ENCODE measurements at places on chromosomes 7 and 10.
A peak's percentile ranks its signal among the peaks of the same experiment; 100 is the strongest.

DNA sequence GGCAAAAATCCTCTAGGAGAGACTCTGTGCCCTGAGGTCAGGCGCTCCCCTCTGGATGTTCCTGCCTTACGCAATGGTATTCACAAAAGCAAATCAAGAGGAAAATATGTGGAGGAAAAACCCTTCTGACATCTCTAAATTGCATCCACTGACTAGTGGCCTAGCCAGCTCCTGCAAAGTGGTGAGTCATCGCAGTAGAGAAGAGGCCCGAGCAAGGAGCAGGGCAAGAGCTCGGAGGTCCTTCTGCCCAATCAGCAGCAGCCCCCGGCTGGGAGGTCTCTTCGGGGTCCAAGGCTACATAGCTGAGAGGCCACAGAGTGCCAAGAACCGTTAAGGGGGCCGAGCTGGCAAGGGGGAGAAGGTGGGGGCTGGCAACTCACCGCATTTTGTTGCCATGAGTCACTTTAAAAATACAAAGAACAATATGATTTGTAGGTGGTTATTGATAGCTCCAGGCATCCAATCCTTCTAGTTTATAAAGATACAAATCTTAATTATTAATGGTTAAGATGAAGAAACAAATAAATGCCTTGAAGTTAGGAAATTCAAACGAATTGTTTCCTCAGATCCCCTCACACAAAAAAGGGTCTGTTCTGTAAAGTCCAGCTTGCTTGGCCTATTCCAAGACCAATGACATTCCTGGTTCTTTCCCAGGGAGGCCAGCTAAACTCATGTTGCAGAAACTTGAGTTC lies 161.6 kb downstream of the PKD1L1 start:
- no peak for DNase-seq

DNA sequence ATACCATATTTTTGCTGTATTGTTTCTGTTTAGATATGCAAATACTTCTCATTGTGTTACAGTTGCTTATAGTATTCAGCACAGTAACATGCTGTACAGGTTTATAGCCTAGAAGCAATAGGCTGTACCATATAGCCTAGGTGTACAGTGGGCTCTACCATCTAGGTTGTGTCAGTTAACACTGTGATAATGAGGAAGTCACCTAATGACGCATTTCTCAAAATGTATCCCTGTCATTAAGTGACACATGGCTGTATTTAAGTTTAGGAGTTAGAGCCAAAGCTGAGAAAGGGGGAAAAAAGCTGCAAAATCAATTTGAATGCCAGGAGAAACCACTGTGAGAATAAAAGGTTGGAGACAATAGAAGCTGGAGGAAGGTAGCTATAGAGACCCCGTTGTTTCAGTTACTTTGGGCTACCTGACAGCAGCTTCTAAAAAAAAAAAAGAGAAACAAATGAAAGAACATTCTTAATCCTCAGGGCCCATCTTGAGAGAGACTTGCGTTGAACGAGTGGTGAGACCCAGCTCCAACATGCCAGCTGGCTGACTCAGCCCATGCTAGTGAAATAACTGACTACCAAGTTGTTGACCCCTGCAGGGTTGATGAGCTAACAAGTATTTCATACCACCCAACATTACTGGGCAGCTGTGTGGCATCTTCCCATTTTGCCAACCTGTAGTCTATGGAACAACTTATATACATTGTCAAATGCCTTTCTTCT lies 8.7 kb downstream of the STARD3NL start:
- DNase-seq = no peak

- no peak for DNase-seq
Observed at GRCh38 chr7:22394739-22395138, 37.8 kb upstream of the RAPGEF5 start.

DNA sequence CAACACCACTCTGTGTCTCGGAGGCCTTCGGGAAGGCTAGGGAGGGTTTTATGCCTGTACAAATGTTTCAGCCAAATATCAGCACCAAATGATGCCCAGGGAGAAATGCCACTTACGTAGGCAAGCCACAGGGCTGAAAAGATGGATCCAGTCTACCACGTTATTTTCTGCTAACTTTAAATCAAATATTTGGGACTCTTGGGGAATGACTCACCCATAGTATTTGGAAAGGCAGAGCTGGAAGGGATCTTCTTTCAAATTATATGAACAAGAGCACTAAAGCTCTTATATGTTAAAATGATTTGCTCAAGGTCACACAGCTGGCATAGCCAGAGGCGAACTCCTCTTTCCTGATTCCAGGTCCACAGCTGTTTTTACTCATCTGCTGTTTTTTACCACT lies 591.4 kb downstream of the SORCS1 start:
- DNase-seq = no peak

- DNase-seq = no peak
Observed at GRCh38 chr7:44473295-44473694, 17.2 kb downstream of the NUDCD3 start.

DNA sequence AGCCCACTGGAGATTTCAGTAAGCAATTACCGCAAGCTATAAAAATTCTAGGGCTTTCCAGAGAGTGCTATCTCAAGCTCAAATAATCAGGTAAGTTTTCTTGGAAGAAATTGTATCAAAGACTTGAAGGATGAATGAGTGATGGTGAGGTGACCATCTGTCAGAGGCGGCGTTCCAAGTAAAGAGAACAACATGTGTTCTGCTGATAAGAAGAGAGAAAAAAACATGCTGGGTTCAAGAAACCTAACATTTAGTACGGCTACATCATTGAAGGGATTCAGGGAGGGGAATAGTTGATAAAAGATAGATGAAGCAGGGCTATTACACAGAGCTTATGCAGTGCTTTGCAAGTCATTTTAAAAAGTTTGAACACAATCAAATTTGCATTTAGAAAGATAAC lies 100.7 kb downstream of the GNAI1 start:
- no peak for DNase-seq

GRCh38 chr7:149690688-149691446 lies 82.5 kb downstream of the ZNF467 start:
- DNase-seq = peak; percentile 74

GRCh38 chr10:118981946-118982345 lies 47.6 kb upstream of the NANOS1 start:
- DNase-seq = no peak

GRCh38 chr7:51067258-51067657 lies 249.4 kb downstream of the COBL start:
- DNase-seq = no peak

- DNase-seq = no peak
Observed at GRCh38 chr7:112654322-112655216, 135.6 kb downstream of the TMEM168 start.

DNA sequence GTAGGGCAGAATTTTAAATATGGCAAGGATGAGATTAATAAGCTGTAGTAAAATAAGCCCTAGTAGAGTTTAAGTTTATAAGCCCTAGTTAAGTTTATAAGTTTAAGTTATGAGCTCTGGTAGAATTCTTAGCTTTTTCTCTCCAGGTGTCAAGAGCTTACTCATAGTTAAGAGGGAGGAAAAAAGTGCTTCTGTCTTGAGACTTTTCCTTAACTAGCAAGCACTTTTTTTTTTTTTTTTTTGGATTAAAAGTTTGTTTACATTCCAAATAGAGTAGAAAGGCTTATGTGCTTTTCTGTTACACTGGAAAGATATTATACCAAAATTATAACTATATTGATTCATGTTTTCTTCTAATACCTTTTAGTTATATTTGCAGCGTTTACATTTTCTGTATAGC lies 25.5 kb upstream of the MPP7 start:
- DNase-seq = no peak

GRCh38 chr10:29353305-29353704 lies 64.4 kb downstream of the LYZL1 start:
- DNase-seq = no peak

GRCh38 chr7:6252748-6253147 lies 19.7 kb downstream of the CYTH3 start:
- DNase-seq = no peak
